ENCODE measurements at places on chromosomes 3 and 15.

DNA sequence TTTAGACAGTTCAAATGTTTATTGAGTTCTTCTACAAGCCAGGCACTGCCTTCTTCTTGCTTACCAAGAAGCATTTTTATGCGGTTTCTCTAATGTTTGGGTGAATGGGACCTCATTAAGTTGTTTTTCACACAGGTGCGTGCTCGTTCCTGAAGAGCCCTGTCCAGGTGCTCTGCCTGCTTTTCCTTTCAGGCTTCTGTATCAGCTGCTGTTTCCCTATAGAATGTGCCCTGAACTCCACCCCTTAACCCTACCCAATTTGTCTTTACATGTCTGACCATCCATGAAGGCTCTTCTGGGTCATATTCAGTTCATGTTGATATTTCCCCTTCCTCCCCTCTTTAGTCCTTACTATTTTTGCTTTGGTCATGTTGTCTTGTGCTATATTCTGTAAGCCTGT is 22.4 kb upstream of the GOLGA6L10 start:
- no peak for DNase-seq

- peak; percentile 26 for DNase-seq
Measured at GRCh38 chr3:100316641-100317069, 17.9 kb upstream of the NIT2 start.

DNA sequence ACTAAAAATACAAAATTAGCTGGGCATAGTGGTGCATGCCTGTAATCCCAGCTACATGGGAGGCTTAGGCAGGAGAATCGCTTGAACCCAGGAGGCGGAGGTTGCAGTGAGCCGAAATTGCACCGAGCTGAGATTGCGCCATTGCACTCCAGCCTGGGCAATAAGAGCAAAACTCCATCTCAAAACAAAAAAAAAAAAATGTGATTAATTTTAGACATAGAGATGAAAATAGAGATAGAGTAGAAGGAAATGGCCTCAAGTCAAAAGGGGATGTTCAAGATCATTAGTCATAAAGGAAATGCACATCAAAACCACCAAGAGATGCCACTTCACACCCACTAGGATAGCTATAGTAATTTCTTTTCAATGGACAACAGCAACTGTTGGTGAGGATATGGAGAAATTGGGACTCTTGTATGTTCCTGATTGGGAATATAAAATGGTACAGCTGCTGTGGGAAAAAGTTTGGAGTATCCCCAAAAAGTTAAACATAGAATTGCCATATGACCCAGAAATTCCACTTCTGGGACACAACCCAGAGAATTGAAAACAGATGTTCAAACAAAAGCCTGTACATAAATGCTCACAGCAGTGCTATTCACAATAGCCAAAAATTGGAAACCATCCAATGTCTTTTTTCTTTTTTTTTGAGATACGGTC is 55.4 kb downstream of the ABHD2 start:
- peak; percentile 75 for DNase-seq

GRCh38 chr15:98347001-98347400 is 301.3 kb upstream of the IGF1R start:
- DNase-seq = no peak

DNA sequence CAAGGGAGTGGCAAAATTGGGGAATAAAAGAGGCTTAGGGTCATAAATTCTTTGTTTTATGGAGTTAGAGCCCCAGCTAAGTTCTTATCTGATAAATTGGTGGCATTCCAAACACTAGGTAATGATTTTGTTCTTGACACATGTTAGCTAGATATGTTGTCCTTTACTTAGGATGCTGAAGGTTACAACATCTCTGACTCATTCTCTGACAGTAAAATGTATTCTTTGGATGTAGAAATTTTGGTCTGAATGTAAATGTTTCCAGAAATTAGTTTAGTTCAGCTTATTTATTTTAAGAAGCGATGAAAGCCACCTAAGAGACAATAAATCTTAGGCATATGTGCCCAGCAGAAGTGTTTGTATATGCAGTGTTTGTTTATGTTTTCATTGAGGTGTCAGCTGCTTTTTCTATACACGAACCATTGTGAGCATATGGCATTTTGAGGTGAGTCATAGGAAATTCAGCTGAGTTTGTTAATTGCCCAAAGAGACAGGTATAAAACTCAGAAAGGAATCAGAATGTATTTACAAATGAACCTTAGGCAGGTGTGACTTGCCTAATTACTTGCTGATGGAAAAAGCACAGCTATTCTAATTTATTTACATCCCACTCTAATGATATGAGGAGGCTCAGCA is 247.7 kb downstream of the AGBL1 start:
- DNase-seq = no peak

GRCh38 chr3:175726228-175726627 is 867.1 kb downstream of the NAALADL2 start:
- DNase-seq = no peak

DNA sequence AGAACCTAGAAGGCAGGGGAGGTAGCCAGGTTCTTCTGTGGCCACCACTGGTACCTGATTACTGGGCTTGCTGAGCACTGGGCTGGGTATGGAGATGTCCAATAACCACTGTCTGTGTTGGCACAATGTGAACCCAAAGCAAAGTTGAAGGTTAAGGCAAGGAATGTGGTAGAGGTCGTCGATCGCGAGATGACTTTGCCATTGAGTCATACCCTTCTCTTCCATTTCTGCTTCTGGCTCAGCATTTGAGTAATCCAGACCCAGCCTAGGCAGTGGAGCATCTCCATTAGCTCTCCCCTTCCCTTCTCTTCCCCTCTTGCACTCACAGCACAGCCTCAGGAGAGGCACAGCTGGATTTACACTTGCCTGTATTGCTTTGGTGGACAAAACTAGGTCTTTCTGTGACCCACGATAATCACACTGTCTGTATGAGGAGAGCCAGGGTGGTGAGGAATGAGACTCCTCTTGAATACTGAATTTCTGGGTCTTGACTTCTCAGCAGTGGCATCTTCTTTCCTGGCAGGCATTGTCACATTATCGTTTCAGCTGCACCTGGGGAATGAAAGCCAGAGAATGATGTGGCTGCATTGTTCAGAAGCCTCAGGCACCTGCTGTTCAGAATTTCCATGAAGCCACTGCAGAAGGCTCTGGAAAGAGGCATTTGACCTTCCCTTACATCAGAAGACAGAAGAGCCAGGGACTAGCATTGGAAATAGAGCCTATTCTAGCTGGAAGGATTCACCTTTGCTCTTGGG is 272.6 kb downstream of the PDCD6IP start:
- DNase-seq = no peak

GRCh38 chr3:27606537-27606936 is 115.6 kb downstream of the EOMES start:
- DNase-seq = no peak

DNA sequence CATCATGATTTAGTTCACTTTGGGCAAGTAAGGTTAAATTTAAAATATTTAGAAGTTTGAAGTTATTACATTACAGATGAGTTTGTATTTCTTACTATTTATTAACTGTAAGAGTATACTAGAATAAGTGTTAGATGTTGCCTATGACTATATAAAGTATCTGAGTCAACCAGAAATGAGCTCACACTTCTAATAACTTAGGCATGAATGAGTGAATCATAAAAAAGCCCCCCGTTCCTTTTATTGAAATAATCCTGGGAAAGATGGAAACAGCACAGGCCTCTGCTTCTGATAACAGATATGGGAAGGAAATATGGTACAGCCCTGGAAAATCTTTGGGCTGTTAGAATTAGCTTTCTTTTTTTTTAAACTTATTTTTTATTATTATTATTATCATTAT is 66.6 kb upstream of the TGFBR2 start:
- no peak for DNase-seq

GRCh38 chr3:106135451-106136160 is 266.8 kb upstream of the CBLB start:
- no peak for DNase-seq

- DNase-seq = no peak
Measured at GRCh38 chr15:39748276-39748675, 34.4 kb downstream of the FSIP1 start.

DNA sequence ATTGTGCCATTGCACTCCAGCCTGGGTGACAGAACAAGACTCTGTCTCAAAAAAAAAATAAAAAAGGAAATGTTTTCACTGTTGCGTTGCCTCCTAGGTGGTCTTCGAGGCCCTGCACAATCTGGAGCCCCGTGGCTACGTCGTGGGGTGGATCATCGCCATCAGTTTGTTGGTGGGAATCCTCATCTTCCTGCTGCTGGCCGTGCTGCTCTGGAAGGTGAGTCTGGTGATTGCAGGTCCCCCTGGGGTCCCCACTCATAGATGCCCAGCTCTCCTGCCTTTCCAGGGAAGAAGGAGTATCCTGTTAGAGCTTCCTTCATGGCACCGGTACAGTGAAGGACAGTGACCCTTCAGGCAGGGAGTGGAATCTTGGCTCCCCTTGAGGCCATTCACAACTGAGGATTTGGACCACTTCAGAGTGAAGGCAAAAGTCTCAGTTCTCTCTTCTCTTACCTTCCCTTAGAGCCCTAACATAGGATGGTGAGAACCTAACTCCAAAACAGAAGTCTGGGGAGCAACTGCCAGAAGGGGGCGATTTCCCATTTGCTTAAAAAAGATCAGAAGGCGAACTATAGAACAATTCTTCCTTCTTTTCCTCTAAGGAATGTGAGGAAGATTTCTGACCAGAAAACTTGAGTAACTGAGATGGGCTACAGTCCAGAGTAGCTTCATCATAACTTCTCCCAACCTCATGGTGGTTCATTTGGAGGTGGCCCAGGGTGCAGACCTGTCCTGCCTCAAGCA is 57.8 kb upstream of the CTDSPL start:
- DNase-seq = no peak

GRCh38 chr3:75906555-75907112 is 121.3 kb upstream of the ZNF717 start:
- peak; percentile 18 for DNase-seq

DNA sequence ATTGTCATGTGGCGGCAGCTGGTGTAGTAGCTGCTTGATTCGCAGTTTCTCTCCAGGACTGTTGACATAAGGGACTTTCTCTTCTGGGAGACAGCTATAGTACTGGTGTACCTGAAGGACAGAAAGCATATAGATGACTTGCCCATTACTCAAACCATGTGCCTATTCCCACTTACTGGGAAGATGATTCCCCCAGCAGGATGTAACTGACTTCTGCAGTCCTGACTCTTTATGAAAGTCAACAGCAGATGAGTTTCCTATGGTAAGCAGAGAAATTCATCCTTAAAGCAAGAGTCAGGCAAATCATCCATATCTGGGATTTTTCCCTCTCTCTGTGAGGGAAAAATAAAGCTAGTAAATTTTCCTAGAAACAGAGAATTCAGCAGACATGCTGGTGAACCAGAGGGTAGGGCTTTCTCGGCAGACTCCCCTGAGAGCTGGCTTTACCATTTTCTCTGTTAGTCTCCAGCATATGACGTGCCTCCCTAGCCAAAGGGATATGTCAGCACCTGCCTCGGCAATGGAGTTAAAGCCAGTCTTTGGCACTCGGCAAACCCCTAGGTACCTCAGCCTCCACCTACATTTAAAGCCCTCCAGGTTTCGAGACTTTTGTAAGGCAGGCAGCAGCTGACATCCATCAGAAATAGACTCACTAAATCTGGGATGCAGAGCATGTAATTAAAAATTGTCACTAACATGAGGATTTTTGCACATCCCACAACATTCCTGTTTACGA is 62.1 kb downstream of the PRICKLE2 start:
- no peak for DNase-seq

- no peak for DNase-seq
Measured at GRCh38 chr3:137687181-137687879, 76.8 kb upstream of the SOX14 start.

DNA sequence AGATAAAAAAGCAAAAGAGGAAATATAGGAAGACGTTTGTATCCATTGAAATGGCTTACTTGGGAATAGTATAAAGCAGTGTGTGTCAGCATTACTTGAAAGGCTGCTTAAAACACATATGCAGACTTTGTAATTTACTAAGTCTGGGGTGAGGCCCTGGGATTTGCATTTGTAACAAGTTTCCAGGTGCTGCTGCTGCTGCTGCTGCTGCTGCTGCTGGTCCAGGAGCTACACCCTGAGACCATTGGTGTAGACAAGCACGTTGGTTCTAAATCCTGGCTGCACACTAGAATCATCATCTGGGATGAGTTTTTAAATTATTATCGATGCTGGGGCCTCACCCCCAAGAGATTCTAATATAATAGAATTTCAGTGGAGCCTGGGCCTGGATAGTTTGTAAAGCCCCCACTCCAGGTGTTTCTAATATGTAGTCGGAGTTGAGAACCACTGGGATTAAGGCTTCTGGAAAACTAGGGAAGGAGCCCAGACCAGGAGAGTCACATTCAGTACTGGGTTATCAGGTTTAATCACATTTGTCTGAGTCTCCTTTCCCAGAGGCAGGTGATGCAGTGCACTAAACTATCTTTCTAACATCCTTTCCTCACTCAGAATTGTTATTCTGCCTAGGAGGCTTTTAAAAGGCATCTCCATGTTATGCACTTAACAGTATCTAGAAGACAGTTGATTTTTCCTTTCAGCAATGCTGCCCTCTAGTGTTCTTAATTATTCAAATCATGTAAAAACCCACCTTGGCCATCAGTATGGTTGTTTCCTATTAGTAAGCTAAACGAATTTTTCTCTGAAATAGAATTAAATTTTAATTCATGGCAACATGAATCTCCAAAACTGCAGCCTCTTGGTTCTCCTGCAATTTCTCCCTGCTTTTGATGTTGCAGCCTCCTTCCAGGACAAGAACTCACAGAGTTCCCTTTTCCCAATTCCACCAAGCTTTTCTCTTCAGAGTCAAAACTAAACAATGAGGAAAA is 45.4 kb downstream of the SSR3 start:
- peak; percentile 34 for DNase-seq
